ENCODE measurements at places on chromosomes 11 and 22. TPM values are rescaled to one million over a fixed set of nuclear protein-coding genes. Genes with fewer than 3 reads are reported as not detected.
A peak's percentile ranks its signal among the peaks of the same experiment; 100 is the strongest.

DNA sequence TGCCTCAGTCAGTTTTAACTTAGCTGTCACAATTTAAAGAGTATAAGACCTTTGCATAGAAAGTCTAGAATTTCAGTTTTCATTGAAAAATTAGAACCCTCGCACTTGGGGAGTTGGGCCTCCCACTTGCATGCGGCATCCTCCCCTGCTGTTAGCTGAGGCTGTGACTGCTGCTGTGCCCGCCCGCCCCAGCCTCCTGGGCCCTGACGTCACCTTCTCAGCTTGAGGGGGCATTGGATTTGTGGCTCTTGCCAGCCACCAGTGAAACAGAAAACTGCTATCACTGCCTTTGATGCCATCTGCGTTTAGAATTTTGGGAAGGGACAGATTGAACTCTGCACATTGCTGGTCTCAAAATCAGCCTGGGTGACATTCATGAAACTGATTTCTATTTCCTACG is 108.7 kb downstream of the CTTN start:
- no peaks in the 10 kb centered on the region for H3K36me3 ChIP-seq
- H3K27ac ChIP-seq = no peak overlapping the region
- H3K4me1 ChIP-seq = no peaks in the 10 kb centered on the region
- no peak overlapping the region for H3K4me3 ChIP-seq
- no peaks in the 10 kb centered on the region for H3K27me3 ChIP-seq
- peak; percentile 51 for DNase-seq

IL10RA gene
- 1.8 TPM for polyA plus RNA-seq

CCDC81 gene
- polyA plus RNA-seq = 0.54 TPM

PDGFB gene
- polyA plus RNA-seq = 10.4 TPM

GRCh38 chr11:131819865-131820264 is 449.4 kb downstream of the NTM start:
- no peak overlapping the region for H3K4me3 ChIP-seq
- H3K4me1 ChIP-seq = no peaks in the 10 kb centered on the region
- no peak overlapping the region for H3K27ac ChIP-seq
- H3K36me3 ChIP-seq = no peaks in the 10 kb centered on the region

MMP13 gene
- not detected for polyA plus RNA-seq

GRCh38 chr22:21915624-21916308 is 36.9 kb downstream of the PPM1F start:
- no peak overlapping the region for H3K4me3 ChIP-seq
- DNase-seq = no peak
- H3K27me3 ChIP-seq = no peaks in the 10 kb centered on the region
- H3K36me3 ChIP-seq = no peaks in the 10 kb centered on the region
- peaks cover 5% of the 10 kb centered on the region for H3K4me1 ChIP-seq
- H3K27ac ChIP-seq = no peak overlapping the region

DNA sequence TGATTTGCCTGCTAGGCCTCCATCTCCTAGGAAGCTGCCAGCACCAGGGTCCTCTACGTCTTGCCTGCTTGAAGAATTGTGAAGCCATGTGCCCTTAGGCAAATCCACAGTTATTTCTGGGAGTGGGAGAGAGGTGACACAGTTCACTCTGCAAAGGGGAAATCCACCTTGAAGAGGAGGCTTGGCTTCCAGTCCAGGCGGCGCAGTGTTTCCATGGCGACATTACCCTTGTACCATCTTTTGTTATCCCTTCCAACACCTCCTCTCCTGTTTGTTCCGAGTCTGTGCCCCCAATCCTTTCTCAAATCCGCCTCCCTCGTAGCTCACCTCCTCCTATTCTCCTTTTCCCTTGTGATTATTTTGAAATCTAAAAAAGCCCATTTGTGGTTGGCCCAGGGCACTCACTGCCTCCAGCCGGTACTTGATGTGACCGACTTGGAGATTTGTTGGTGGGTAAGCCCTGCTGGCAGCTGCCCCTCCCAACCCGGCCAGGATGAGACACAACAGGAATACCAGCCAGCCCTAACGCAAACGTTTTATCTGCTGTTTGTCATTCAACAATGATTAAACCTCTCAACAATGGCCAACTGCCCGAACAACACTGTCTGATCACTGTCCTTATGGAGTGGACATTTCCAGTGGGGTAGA is 18.4 kb downstream of the SYT13 start:
- H3K27me3 ChIP-seq = no peaks in the 10 kb centered on the region
- H3K4me3 ChIP-seq = no peak overlapping the region
- DNase-seq = no peak
- H3K36me3 ChIP-seq = no peaks in the 10 kb centered on the region
- H3K4me1 ChIP-seq = peaks cover 9% of the 10 kb centered on the region

DNA sequence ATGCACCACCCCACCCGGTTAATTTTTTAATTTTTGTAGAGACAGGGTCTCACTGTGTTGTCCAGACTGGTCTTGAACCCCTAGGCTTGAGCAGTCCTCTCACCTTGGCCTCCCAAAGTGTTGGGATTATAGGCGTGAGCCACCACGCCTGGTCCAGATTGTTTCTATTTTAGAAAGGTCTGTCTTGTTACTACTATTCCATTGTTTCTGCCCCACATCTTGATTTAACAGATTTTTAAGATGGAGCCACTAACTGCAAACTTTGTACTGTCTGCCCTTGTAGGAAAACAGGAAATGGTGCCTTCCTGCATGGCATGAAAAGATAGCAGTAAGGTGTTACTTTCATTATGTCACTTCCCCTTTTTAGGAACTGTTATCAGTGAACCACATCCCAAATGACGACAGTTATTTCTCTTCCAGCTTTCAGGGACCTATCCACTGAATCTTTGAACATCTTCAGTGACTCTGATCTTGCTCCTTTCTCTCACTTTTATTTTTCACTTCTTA is 23.2 kb downstream of the TAF1D start:
- no peaks in the 10 kb centered on the region for H3K27me3 ChIP-seq
- no peak overlapping the region for H3K27ac ChIP-seq
- no peak for DNase-seq
- H3K36me3 ChIP-seq = peaks cover 9% of the 10 kb centered on the region
- no peak overlapping the region for H3K4me3 ChIP-seq

SPTBN2 gene
- 69.8 TPM for polyA plus RNA-seq

DNA sequence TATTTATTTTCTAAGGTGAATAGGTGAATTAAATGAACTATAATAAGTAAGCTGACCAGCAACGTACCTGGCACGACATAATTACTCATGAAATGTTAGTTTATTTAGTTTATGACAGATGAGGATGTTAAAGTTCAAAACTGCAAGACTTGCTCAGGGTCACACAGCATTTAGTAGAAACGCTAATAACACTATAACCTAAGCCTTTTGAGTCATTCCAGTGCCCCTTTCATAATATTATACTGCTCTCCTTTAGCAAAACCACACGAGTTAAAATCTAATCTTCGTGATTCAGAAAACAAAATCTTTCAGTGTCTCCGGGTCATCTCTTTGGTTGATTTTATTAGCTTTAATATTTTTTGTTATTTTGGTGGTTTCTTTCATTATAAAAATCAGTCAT is 39.6 kb downstream of the BTBD10 start:
- no peak for DNase-seq
- H3K36me3 ChIP-seq = no peaks in the 10 kb centered on the region
- no peak overlapping the region for H3K27ac ChIP-seq
- no peaks in the 10 kb centered on the region for H3K4me1 ChIP-seq
- no peak overlapping the region for H3K4me3 ChIP-seq

DNA sequence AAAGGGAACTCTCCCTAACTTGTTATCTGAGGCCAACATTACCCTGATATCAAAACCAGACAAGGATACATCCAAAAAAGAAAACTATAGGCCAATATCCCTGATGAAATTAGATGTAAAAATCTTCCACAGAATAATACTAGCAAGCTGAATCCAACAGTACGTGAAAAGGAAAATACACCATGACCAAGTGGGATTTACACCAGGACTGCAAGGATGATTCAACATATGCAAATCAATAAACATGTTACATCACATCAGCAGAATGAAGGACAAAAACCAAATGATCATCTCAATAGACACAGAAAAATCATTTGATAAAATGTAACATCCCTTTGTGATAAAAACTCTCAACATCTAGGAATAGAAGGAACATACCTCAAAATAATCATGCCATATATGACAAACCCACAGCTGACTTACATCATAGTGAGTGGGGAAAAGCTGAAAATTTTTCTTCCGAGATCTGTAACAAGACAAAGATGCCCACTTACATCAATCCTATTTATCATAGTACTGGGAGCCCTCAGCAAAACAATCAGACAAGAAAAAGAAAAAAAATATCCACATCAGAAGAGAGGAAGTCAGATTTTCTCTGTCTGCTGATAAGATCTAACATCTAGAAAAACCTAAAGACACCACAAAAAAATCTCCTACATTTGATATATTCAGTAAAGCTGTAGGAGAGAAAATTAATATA is 703.3 kb upstream of the ANO5 start:
- no peaks in the 10 kb centered on the region for H3K36me3 ChIP-seq
- H3K4me1 ChIP-seq = no peaks in the 10 kb centered on the region
- no peak overlapping the region for H3K27ac ChIP-seq
- H3K27me3 ChIP-seq = no peaks in the 10 kb centered on the region
- H3K4me3 ChIP-seq = no peak overlapping the region
- no peak for DNase-seq

DNA sequence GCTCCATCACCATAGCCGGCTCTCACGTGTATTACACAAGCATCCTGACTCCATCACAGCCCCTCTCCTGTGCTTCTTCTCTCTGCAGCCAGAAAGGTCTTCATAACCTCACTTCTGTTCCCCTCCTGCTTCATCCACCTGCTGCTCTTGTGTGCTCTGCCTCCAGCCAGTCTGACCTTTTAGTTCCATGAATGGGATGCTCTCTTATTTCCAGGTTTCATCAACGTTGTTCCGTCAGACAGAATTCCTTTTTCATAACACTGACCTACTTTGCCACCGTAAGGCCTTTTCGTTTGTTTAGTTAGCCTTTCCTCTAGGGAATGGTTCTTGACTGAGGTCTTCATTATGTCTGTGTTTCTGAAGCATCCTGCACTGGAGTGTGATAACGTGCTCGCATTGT is 18.8 kb downstream of the GRAMD1B start:
- H3K4me3 ChIP-seq = no peak overlapping the region
- H3K4me1 ChIP-seq = no peaks in the 10 kb centered on the region
- no peaks in the 10 kb centered on the region for H3K36me3 ChIP-seq
- no peaks in the 10 kb centered on the region for H3K27me3 ChIP-seq
- DNase-seq = no peak
- no peak overlapping the region for H3K27ac ChIP-seq

DNA sequence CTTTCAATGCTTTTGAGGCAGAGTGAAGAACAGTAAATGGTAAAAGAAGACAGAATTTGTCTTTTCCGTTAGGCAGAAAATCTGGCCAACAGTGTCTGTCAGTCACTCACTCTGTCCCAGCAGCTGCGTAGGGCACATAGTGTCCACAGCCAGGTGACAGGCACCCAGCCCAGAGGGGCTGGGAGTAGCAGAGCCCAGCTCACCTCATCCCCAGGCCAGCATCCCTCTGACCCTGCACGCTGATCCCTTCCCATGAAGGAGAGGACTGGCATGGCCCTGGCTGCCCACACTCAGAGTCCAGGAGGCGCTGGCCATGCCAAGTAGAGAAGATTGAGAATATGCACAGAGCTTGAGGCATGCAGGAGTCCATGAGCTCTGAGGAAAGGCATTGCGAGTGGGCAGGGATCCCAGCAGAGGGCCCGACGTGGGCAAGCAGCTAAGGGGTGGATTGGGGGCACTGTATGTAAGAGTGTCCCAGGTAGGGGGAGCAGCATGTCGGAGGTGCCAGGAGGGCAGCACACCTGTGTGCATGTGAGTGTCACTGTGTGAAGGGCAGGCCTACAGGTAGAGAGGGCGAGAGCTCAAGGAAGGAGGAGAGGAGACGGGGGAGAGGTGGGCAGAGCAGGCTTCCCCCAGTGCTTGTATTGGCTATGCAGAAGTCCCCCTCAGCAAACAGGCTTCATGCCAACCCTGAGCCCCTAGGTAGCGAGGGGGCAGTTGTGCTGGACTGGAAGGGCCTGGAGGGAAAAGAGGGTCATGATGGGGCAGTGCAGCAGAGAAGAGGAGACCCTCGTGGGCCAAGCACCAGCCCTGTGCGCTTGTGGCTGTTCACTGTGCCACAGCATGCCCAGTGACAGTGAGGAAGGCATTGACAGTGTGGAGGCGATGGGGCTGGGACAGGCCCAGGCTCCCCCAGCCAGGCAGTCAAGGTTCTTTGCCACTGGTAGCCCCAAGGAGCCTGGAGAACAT is 133.8 kb downstream of the OSBP2 start:
- no peak overlapping the region for H3K4me3 ChIP-seq
- H3K36me3 ChIP-seq = no peaks in the 10 kb centered on the region
- no peaks in the 10 kb centered on the region for H3K4me1 ChIP-seq
- H3K27ac ChIP-seq = no peak overlapping the region
- DNase-seq = no peak

GRCh38 chr11:82818409-82819043 is 81.7 kb downstream of the PRCP start:
- DNase-seq = peak; percentile 54
- H3K36me3 ChIP-seq = no peaks in the 10 kb centered on the region
- no peak overlapping the region for H3K27ac ChIP-seq
- no peak overlapping the region for H3K4me3 ChIP-seq

GRM5 gene
- polyA plus RNA-seq = 0.06 TPM

- no peak for DNase-seq
- no peaks in the 10 kb centered on the region for H3K36me3 ChIP-seq
- H3K27me3 ChIP-seq = no peaks in the 10 kb centered on the region
- H3K4me1 ChIP-seq = no peaks in the 10 kb centered on the region
- H3K4me3 ChIP-seq = no peak overlapping the region
Observed at GRCh38 chr11:33405834-33406602, 148.8 kb downstream of the HIPK3 start.

NAV2 gene
- polyA plus RNA-seq = 5.9 TPM

NTM gene
- polyA plus RNA-seq = 0.92 TPM

GRCh38 chr11:17650127-17650911 is 69.1 kb upstream of the MYOD1 start:
- no peaks in the 10 kb centered on the region for H3K27me3 ChIP-seq
- DNase-seq = no peak
- peak overlapping the region; percentile 61 for H3K27ac ChIP-seq

RIN1 gene
- polyA plus RNA-seq = 2.3 TPM

SLC25A18 gene
- 1.1 TPM for polyA plus RNA-seq

DNA sequence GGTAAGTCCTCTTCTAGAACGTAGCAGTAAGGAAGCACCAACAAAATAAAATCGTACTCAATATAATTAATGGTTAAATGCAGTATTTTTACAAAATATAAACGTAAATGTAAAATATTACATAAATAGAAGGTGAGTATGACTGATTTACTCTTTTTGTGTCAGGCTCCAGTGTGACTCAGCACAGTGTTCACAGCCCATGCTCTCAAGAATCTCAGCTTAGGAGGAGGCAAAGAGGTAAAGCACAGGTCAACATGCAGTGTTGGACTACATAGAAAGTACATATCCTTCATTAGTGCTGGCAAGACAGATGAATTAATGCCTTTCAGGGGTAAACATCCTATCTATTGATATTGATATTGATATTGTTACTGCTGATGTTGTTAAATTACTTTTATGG is 2050.6 kb upstream of the RAG2 start:
- no peaks in the 10 kb centered on the region for H3K36me3 ChIP-seq
- no peak for DNase-seq
- no peak overlapping the region for H3K27ac ChIP-seq
- no peaks in the 10 kb centered on the region for H3K27me3 ChIP-seq
- no peak overlapping the region for H3K4me3 ChIP-seq

Data from kidney (tissue), 22 donors.